ENCODE measurements at places on chromosomes 4 and X.

DNA sequence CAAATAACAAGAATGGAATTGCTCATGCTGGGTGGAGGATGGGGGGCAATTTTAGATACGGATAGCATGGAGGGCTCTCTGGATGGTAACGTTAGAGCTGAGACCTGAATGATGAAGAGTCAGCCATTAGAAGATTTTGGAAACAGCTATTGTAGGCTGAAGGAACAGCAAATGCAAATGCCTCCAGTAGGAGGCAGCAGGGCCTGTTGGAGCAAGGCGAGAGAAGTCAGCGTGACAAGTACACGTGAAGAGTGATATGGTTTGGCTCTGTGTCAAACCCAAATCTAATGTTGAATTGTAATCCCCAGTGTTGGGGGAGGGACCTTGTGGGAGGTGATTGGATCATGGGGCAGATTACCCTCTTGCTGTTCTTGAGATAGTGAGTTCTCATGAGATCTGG lies 59.3 kb upstream of the SOD3 start:
- DNase-seq = peak; percentile 11

DNA sequence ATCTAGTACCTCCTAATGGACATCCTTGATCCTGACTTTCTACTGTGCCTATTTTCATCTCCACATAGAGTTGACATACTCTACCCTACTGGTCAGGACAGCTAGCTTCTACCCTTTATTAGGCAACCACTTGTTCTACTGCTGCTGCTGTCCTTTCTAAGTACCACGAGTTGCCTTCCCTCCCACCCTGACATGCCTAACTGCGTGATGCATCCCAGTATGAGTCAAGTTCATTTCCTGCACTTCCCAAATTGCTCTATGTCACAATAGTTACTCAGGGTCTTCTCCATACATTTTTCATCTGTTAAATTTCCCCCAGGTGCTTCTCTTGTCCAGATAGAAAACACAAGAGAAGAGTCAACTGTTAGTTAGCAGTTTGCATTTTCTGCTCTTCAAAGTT lies 133.4 kb downstream of the TBC1D19 start:
- DNase-seq = no peak

DNA sequence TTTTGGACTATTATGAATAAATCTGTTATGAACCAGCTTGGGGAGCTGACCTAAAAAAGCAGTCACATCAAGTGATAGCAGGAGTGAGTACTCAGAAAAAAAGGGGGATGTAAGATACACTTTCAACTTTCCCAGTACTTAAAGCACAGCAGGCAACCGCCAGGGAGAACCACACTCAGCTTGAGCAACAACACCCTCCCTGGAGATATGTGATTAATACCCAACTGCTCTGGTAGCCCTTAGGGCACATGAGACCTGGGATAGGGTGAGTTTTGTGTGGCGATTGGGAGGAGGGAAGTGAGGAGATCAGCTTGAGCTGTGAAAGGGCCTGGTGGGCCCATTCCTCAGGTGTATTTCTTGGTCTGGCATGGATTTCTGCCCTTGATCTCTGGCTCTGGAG lies 220.3 kb upstream of the SFRP2 start:
- DNase-seq = no peak

GRCh38 chr4:38785041-38785790 lies 2.4 kb upstream of the TLR10 start:
- no peak for DNase-seq

GRCh38 chr4:9987749-9988362 lies 33.4 kb downstream of the SLC2A9 start:
- DNase-seq = no peak

DNA sequence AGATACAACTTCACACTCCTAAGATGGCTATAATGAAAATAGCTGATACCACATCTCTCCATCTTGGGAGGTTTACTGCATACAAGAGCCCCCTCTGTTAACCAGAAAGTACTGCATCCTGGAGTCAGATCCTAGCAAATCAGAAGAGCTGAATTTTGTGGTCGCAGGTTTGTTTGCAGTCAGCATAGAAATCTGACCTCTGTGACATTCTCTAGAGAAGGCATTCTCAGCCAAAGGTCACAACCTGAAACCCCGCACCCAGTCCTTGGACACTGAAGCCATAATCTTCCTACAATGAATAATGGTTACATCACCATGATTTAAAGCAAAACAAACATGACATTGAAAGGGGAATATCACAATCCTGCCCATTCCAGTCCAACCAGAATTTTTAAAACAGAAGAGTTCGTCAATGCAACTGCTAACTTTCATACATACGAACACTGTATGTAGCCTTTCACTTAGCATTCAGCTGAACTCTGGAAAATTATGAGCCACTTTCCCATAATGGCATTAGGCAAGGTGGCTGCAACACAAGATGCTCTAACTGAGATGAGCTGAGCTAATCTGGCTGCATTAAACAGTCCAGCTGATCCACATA lies 17.6 kb downstream of the HS6ST2 start:
- no peak for DNase-seq

DNA sequence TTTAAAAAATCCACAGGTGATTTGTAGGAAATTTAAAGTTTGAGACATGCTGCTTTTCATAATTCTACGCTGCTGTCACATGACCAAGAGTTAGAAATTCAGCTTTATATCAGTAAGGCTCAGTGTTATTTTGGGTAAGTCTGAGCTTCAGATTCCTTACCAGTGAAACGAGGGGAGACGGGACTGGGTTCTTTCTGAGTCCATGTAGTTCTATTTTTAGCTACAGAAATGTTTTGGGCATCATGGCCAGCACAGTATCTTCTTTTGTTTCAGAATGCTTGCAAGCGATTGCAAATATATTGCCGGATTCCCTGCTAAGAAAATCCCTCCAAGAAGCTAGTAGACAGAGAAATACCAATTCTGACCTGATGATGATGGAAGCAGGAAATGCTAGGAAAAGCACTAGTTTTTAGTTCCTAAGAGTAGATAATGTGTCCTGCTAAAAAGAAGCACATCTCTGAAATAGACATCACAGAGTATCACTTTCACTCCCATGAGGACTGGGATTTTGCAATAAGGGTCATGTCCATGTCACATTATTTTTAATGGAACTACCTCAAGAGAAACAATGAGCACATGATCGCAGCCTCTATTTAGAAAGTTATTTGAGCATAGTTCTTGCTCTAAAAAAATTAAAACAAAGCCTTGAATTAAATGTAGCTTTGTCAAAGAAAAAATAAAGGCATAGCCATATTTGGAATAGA lies 10.9 kb downstream of the ATP1B4 start:
- DNase-seq = no peak

- no peak for DNase-seq
Measured at GRCh38 chrX:110310896-110311295, 7.0 kb downstream of the AMMECR1 start.

GRCh38 chr4:116122124-116122523 lies 963.3 kb downstream of the TRAM1L1 start:
- DNase-seq = peak; percentile 42

DNA sequence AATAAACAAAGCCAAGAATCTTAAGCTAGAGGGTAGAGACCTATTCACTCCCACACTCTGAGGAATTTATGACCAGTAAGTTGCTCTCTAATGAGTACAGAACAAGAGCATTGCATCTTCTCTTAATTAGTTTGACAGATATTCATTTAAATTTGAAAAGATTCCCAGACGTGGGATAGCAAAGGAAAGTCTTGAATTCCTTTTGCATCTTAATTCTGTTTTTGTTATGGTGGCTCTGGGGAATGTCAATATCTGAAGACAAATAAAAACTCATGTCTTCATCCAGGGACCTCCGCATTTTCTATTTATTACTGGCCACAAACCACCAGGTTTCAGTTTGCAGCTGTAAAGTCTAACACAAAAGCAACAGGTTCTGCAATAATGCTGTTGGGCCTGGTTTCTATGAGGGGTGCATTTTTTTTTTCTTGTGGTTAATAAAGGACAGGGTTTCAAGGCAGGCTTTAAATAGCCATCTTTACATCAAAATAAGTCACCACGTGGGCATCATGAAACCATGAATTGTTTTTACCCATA lies 172.3 kb downstream of the SHROOM3 start:
- DNase-seq = no peak

- DNase-seq = no peak
Measured at GRCh38 chr4:89184407-89184806, 73.1 kb downstream of the TIGD2 start.

GRCh38 chr4:112677519-112678091 lies 40.7 kb downstream of the LARP7 start:
- DNase-seq = no peak

DNA sequence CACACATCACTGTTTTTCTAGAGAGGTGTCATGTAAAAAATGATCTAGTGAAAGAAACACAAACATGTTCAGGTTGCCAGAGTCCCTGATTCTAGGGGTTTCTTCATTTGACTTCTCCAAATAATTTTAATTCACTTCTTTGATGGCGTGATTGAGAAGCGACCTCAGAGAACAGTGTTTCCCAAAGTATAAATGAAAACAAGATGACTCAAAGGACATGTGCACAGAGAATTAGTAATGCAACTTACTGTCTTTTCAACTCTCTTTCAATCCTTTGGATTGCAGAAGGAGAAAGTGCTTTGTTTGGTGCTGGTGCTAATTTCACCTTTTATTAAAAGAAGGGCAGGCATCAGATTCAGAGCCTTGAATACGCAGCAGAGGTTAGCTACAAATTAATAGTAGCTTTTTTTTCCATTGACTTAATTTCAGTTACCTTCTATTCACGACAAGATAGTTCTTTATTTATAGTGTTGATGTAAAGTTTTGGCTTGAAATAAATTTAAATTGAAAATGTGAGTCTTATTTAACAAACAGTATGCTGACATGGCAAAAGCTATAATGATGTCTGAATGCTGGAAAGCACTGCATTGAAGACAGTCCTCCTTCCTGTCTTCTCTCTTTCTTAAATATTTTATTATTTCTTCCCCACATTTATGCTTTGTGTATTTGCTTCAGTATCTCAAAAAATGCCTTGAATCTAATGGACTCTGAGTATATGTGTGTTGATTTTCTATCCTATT lies 85.1 kb downstream of the SLC10A7 start:
- DNase-seq = no peak

- peak; percentile 82 for DNase-seq
Measured at GRCh38 chr4:6688879-6689505, 4.7 kb upstream of the S100P start.

DNA sequence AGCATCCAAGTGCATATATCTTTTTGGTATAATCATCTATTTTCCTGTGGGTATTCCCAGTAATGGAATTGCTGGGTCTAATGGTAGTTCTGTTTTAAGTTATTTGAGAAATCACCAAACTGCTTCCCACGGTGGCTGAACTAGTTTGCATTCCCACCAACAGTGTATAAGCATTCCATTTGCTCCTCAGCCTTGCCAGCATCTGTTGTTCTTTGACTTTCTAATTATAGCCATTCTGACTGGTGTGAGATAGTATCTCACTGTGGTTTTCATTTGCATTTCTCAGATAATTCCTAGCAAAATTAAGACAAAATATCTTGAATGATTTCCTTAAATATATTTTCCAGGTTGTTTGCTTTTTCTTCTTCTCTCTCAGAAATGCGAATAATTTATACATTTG lies 341.1 kb downstream of the GBA3 start:
- no peak for DNase-seq

DNA sequence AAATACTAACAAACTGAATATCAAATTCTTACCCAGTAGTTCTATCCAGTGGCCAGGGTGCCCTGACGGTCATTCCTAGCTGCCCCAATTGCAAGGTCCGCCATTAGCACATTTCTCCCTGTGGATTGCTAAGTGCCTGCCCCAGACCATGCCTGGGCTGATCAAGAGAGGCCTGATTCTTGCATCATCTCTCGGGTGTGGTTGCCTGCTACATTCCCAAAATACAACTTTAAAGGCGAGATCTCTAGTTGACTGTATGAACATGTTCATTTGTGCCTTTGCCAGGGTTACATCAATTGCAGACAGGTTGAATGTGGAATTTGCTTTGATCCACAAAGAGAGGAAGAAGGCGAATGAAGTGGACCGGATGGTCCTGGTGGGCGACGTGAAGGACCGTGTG lies 28.0 kb downstream of the PRPS2 start:
- no peak for DNase-seq

DNA sequence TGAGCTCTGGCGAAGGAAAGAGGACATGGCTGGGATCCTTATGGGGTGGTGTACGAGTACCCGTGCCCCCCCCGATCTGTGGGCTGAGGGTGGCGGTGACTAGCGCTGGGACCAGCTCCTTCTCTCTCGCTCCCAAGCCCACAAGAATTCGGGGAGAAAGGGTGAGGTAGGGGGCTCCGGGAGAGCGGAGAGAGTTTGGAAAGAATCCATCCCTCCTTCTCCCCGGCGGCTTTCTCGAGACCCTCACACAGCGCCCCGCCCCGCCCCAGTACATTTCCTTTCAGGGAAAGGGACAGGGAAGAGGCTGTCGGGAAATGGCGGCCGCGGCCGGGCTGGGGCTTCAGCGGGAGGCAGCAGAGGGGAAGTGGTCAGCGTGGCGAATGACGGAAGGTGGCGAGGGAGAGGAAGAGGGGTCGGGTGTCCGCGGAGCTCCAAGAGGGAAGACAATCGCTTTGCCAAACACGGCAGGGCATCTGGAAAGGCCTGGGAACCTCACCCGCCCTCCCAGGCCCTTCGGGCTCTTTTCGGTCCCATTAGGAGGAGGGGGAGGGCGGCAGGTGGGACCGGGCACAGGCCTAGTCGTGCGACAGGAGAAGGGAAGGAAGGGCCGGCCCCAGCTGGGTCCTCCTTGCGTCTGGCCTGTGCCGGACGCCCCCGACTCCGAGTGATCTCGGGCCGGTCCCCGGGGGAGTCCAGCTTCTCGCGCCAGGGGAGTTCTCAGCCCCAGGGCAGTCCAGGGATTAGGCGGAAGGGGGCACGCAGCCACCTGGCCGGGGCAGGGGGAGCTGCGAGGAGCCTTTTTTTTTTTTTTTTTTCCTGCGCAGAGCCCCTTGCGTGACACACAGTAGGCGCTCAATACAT lies 10.2 kb downstream of the HNRNPH2 start:
- DNase-seq = peak; percentile 40

GRCh38 chr4:152390216-152390615 lies 145.7 kb downstream of the FBXW7 start:
- DNase-seq = no peak

GRCh38 chr4:23759066-23759465 lies 130.8 kb downstream of the PPARGC1A start:
- no peak for DNase-seq

- peak; percentile 28 for DNase-seq
Measured at GRCh38 chr4:111492496-111492895, 652.8 kb upstream of the FAM241A start.

DNA sequence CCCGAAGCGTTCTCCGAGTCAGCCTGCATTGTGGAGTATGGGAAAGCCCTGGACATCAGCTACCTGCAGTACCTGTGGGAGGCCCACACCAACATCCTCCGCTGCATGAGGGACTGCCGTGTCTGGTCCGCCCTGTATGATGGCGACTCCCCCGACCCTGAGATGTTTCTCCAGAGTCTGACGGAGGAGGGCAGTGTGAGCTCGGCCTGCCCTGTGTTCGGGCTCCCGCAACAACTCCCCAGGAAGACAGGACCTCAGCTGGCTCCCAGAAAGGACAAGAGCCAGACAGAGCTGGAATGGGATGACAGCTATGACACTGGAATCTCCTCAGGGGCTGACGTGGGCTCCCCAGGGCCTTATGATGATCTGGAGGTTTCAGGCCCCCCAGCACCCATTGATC lies 111.3 kb downstream of the GATB start:
- no peak for DNase-seq
